CD4-positive, alpha-beta T cell (primary cell): ENCODE measurements at places on chromosomes 12 and 14.

- peak; percentile 53 for DNase-seq
Measured at GRCh38 chr14:22512106-22512814, 76.8 kb downstream of the DAD1 start.

- DNase-seq: no peak
Measured at GRCh38 chr12:114809097-114809496, 125.1 kb upstream of the TBX3 start.

DNA sequence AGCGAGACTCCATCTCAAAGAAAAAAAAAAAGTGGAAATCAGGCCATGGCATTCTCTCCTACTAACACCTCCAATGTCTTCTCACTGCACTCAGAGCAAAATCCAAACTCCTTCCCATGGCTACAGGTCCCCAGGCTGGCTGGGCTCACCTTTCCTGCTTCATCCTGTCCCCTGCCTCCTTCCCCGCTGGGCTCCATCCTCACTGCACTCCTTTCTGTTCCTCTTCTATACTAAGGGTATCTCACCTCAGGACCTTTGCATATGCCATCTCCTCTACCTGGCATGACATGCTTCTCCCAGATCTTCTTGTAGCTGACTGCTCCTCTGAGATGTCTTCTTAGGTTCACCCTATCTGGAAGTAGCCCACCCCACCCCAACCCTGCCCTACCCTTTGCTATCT is 111.1 kb downstream of the DPF3 start:
- no peak for DNase-seq

DNA sequence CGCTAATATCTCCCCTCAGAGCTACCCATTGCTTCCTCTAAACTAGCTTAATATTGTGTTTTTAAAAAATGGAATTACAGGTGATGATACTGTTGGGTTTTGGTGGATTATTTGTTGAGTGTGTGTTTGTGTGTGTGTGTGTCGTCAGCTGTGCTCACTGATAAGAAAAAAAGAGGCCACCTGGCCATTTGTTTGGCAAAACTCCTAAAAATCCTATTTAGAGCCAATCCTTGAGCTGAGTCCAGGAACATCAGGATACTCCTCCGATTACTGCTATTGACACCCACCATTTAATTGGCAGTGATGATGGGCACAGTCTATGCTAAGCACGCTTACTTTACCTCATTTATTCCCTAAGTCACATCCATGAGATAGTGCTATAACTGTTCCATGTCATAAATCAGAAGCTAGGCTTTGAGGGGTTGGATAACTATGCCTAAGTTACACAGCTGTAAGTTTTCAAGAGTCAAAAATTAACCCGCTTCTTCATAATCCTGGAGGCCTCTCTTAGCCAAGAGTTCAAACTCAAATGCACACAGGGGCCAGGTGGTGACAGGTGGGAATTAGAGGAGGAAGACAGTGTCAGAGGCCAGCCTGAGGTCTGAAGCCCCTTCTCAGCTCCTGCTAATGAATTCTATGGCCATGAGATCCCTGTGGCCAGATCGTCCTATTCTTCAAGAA is 1026.6 kb upstream of the TMEM132C start:
- no peak for DNase-seq

DNA sequence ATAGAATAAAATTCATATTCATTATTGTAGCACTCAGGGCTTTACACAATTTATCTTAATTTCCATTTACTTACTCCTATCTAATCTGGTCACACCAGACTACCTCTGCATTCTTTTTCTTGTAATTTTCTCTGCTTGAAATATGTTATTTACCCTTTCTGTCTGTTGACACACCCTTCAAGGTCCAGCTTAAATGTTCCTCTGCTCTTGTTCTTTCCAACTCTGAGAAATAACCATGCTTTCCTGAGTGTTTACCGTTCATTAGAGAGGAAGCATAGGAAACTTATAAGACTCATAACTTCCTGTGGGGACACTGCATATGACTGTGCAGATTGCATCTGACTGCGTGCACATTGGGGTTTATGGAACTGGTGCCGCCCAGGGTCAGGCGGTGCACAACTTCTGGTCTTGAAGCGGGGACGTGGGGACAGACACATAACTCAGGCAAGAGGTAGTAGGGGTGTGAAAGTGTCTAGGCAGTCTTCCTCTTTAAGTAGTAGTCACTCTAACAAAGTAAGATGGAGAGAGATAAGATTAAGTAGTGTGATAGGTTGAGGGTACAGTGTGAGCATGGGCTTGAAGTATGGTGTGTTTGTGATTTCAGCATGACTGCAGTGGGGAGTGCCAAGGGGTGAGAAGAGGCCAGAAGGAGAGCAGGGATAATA is 42.6 kb upstream of the FOXJ2 start:
- peak; percentile 25 for DNase-seq

DNA sequence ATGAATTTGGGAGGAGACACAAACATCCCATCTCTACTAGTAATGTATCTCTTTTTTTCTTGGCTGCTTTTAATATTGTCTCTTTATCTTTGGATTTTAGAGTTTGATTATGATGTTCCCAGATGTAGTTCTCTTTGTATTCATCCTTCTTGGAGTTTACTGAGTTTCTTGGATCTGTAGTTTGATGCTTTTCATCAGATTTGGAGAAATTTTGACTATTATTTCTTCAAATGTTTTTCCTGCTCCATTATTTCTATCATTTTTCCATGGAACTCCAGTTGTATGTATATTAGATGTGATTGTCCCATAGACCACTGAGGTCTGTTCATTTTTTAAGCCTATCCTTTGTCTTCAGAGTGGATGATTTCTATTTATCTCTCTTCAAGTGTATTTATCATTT is 90.7 kb upstream of the ARHGAP5 start:
- no peak for DNase-seq

DNA sequence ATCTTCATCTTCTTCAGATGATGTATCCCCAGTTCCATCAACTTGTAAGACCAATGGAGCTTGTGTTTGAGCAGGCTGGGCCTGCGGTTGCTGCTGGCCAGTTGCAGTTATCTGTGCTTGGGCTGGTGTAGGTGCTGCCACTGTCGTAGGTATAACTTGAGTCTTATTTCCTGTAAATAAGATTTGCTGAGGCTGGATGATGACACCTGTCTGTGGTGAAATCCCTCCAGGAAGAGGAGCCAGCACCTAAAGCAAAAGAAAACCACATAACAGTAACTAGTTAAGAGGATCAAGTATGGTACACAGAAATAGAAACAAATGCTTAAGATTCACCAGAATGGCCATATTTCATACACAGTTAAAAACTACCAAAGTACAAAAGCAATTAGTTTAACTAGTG is 28.2 kb downstream of the GTF2A1 start:
- peak; percentile 64 for DNase-seq

DNA sequence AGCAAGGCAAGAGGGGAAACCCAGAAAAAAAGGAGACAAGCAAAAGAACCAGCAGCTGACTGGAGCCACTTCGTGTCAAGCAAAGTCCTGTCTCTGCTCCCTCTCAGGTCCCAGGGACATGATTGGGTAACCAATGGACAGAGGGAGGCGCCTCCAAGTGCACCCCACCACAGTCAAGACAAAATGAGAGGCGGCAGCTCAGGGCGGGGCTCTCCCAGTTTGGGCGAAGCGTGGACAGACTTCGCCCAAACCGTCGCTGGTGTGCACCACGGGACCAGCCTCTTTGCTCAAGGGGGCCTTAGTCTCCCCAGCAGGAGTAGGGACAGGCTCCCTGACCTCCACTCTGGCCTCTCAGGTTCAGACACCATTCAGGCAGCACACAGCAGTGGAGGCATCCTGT is 1.5 kb upstream of the BEGAIN start:
- no peak for DNase-seq

- DNase-seq: peak; percentile 42
Measured at GRCh38 chr14:75604979-75605851, 26.8 kb downstream of the FLVCR2 start.

- no peak for DNase-seq
Measured at GRCh38 chr12:2652401-2653081, 142.2 kb upstream of the FKBP4 start.

DNA sequence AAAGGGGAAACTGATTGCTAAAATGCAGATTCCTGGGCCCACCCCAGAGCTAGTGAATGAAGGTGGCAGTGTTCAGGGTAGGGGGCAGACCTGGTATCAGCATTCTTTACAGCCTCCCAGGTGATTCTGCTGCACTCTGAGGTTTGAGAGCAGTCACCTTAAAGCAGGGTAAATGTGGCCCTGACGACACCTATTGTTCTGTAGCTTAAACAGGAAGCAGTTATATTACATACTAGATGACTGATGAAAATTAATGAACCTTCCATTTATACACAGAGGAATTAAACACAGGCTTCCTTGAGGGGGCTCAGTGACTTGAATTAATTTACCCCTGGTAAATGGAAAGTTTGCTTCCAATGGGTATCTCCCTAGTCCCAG is 25.3 kb downstream of the NUAK1 start:
- DNase-seq: no peak

DNA sequence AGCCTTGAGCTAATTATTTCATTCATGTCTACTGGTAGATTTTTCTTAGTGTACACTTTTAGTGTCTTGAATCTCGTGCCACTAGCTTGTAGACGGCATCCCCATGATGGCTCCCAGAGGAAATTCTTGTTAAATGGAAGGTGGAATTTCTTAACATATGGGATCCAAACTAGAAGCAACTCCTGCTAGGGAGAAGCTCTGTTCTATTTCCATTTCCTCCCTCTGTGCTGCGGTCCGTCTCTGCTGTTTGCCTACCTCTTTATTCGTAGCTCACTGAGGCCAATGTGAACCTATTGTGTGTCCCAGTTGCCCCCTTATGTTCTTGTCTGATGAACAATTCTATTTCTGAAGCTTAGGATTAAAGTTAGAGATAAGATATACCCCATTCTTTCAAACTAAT is 588 bp downstream of the PIK3C2G start:
- DNase-seq: no peak

GRCh38 chr14:75449696-75450095 is 21.9 kb downstream of the JDP2 start:
- DNase-seq: no peak

- DNase-seq: no peak
Measured at GRCh38 chr12:109529691-109530640, 43.3 kb downstream of the MMAB start.

- no peak for DNase-seq
Measured at GRCh38 chr12:45590646-45591045, 138.9 kb upstream of the ARID2 start.

GRCh38 chr12:91887957-91888356 is 257.7 kb downstream of the BTG1 start:
- DNase-seq: no peak

DNA sequence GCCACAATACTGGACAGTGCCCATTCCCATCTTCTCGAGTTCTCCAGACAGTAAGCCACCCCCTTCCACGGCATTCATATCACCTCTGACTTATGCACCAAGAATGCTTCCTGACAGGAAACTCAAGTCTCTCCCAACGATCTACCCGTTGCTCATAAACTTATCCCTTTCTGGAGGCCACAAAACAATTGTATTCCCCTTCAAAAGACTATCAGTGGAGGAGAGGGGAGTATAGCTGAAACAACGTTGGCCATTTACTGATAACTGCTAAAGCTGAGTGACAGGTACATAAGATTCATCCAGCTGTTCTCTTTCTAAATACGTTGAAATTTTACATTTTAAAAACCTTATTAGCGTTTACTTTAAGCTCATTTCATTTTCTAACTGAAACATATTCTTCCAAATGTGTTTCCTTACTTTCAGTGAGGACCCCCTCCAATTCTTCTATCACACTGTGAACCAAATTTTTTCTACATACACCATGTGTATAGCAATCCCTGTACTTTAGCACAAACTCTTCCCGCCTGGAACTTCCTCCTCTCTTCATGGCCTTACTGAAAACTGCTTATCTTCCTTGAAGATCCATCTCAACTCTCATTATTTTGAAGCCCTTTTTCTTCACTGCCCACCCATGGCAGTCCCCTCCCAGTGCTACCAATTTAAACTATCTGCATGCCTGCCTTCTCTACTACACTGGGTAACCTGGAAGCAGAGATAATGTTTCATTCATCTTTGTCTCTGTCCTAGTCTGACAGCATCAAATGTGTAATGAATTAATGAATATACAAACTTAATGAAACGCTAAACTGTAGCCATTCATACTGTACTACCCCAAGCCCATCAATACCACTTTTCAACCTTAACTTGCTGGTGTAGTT is 28.8 kb downstream of the ATXN2 start:
- no peak for DNase-seq

- DNase-seq: no peak
Measured at GRCh38 chr12:53048780-53049401, 974 bp upstream of the TNS2 start.
